ENCODE measurements at places on chromosomes 1 and 21.
A peak's percentile ranks its signal among the peaks of the same experiment; 100 is the strongest.

- no peak for DNase-seq
Measured at GRCh38 chr1:12473596-12474362, 144.2 kb downstream of the DHRS3 start.

GRCh38 chr1:89608319-89608983 is 24.5 kb upstream of the LRRC8C start:
- DNase-seq: no peak

DNA sequence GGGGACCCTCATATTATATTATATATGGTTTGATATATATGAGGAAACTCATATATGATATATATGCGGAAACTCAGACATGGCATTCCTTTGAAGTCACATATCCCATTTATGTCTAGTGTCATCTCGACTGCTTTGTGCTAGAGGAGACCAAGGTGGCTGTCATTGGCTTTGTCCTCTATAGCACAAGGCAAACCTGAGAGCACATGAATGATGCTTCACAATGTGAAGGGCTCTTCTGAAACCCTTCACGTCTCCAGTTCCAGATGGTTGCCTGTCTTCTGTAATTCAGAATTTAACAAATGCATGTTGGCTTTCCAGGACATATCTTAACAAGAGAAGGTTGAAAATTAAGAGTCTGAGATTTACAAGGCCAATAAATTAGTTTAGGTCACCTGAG is 303.6 kb downstream of the BARHL2 start:
- DNase-seq: no peak

GRCh38 chr1:10796029-10796944 is at the start of gene CASZ1:
CASZ1 (minus strand) TSS chr1:10796646; CDS start chr1:10693889, 102,757 bp downstream.
- peak; percentile 55 for DNase-seq

DNA sequence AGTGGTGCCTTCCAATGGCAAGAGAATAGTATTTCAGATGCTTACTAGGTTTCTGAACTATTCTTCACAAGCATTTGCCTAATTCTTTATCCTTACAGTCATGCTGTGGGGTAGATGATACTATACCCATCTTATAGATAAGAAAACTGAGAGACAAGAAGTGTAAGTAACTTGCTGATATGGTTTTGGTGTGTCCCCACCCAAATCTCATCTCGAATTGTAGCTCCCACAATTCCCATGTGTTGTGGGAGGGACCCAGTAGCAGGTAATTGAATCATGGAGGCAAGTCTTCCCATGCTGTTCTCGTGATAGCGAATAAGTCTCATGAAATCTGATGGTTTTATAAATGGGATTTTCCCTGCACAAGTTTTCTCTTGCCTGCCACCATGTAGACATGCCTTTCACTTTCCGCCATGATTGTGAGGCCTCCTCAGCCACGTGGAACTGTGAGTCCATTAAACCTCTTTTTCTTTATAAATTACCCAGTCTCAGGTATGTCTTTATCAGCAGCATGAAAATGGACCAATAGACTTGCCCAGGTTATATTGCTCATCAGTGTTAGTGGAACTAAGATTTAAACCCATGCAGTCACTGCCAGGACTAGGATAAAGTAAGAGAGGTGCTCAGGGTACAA is 298.7 kb downstream of the GRIK1 start:
- DNase-seq: no peak

DNA sequence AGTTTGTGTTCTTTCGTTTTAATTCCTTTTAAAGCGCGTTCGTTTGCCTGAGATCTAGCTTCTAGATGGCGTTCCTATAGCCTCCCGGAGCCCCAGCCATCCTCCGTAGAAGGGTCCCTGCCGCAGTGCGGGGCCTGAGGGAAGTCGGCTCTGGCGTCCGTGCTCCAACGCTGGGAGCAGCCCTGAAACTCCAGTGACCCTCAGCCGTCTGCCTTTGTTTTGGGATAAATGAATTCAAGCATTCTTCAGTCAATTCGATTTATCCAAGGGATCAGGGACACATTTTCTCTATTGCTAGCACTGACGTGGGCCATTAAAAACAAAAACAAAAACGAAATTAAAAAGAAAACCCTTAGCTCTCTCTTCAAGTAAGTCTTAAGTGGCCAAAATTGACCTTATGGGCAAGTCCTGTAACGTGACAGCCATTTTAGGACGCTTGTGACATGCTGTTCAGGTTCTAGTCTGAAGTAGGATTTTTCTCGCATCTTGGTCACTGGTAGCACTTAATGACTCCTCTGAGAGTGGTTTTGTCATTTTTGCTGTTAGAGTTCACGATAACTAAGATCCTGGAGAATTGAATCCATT is 742 bp upstream of the HSPA13 start:
- no peak for DNase-seq

GRCh38 chr1:160756849-160757201 is 17.8 kb downstream of the SLAMF7 start:
- DNase-seq: no peak

DNA sequence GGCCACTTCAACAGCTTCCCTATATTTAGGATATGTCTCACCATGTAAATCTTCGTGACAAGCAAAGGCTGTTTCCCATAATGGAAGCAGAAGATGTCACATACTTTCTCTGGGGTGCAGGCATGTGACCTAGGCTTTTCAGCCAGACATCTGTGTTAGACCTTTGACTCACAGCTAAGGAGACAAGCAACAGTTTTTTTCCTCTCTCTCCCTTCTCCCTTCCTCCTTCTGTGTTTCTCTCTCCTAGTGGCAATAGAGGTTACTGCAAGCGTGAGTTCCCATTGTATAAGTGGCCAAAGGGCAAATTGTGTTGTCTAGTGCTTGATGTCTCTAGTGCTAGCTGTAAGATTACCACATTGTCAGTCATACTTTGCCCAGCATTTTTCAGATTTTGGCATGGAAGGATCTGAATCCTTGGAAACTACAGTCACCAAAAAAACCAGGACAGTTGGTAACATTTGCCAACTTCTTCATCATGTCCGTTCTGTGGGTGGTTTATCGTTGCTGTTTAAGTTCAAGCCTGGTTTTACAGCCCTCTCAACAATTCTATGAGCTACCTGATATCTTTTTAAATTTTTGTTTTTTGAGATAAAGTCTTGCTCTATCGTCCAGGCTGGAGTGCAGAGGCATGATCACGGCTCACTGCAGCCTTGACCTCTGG is 44.4 kb upstream of the RABGAP1L start:
- peak; percentile 5 for DNase-seq

DNA sequence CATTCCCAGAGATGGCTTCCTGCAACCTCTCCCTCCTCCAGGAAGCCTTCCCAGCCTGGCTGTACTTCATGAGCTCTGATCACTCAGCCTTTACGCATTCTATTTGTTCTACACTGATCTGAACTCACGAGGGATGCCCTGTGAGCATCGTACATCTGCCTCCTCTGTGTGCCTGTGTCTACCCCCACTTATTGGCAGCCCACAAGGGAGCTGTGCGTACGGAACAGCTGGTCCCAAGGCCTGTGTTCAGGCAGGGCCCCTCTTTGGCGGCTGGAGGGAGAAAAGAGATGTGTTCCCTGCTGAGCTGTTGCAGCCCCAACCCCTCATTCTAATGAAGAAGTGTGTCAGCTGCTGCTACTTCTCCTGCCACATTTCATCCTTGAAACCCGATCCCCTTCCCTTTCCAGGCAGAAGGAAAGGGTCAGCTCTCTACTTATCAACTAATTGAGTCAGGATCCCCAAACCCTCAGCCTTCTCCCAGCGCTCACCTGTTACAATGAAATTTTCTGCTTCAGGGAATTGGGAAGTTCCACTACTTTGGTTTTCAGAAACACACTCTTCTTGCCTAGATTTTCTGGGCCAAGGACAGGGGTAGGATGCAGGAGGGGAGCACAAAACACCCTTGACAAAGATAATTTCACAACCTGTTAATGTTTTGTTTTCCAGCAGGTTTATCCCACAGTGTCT is 3.2 kb downstream of the INKA2 start:
- no peak for DNase-seq

DNA sequence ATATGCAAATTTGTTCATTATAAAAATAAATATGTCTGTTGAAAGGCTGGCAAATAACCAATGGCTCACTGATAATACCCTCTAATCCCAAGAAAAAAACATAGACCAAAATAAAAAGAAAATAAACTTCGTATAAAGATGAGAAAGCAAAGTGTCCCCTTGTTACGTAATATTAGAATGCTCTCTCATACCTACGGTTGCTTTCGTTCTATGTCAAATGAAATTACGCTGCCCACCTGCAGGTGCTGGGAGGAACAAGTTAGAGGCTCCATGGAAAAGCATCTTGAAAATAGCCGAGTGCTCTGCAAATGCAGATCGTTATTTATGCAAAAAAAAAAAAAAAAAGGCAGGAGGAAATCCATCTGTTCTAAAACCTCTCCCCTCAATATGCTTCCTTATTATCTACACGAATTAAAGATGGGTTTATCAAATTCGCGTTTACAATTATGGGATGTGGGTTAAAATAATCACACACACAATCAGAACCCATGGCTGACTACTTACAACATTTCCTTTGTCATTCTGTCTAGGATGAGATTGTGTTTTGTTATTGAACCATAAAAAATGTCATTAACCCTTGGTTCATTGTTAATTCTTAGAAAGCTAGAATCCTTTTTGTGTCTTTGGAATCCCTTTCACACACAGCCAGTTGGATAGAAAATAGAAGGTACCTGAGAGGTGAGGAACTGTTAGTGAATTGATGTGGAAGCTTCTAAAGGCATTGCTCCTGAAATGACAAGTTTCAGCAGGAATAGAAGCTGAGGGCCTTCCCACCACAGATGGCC is 268.6 kb downstream of the SETD4 start:
- DNase-seq: no peak

DNA sequence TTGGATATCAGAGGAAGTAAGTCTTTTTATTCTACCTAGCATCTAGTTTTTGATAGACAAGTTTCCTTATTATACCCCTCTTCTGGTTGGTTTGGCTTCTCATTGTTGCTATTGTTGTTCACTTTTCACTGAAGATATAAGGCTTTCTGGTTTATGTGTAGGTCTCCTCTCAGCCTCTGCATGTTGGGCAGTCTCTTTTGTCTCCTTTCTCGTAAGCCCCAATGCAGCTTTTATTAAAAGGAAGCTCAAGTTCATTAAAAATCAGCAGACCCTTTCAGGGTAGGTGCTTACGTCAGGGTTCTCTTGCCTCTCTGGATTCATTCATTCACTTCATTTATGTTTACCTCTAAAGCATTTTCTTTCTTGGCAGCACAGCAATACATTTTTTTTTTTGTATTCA is 4.8 kb upstream of the DHX9 start:
- DNase-seq: no peak

DNA sequence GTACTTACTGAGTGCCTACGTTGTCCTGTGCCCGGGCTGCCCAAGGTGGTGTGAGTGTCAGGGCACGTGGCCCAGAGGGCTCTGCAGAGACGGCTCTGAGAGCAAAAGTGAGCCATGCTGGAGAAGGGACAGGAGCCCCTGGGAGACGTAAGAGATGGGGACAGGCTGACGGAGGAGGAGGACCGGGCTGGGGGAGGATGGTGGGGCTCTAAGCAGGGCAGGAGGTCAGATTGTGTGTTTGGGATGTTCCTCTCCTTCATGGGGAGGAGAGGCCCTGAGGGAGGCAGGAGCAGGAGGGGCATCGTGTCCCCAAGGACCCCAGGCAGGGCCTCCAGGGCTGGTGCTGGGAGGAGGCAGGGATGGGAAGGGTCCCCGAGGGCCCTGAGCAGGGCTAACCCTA is 158.9 kb downstream of the PCBP3 start:
- DNase-seq: no peak

DNA sequence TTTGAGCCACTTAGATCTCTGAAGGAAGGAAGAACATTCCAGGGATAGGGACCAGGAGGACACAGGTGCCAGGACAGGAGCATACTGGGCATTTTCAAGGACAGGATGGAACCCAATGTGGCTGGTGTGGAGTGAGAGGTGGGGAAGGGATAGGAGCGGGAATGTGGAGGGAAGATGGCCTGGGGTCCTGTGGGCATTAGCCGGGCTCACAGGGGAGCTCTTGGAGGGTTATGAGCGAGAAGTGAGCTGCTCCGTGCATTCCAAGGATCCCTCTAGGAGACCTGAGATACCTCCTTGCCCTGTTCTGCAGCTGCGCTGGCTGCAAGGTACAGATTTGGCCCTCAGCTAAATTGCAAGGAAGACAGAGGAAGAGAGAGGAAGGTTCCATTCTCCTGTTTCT is 87.5 kb downstream of the IER5 start:
- no peak for DNase-seq

DNA sequence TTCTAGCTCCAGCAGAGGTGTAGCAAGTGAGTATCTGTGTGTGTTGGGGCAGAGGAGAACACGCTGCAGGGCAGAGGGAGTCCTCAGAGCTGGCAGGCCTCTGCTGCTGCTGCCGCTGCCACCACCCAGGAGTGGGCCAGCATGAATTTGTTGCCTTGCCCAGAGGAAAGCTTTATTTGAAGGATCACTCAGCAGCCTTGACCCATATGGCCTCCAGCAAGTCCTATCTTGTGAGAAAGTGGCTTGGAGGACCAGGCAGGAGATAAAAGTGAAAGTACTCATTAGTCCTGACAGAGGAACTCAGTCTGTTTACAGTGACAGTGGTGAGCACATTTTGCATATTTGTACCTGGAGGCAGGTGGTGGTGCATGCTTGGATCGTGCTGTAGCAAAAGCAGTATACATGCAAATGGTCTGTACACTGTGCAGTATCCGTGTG is 3.1 kb downstream of the TRAF5 start:
- DNase-seq: no peak

DNA sequence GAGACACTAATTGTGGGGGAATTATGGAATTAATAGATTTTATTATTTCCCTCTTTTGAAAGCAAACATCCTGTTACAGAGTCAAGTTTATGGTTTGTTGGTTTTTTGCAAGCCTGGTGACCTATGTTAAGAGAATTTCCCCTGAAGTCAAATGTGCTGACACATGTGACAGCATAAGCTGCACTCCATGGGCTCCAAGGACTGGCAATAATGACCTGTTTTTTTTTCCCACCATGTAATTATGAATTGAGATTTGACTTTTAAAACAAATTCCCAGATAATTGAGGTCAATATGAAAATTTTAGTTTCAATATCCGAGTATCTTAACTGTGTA is 242.5 kb upstream of the SGIP1 start:
- DNase-seq: no peak

DNA sequence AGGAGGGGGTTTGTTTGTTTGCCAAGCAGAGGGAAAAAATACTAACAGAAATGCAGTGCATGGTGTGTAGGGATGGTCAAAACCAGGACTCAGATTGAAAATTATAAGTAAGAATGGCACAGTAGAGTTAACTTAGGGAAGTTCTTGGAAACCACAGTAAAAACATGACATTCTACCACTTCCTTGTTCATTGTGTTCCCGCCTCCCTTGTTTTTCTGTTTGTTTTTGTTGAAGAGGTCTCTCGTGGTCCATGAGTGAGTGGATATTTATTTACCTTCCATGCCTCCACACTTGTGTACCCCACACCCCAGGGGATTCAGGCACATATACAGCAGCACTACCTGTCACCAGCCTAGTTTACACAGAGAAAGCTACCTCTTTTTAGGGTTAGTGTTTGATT is 69.6 kb downstream of the OLFML2B start:
- DNase-seq: no peak

- no peak for DNase-seq
Measured at GRCh38 chr1:145892486-145893087, 6.9 kb upstream of the ANKRD35 start.

GRCh38 chr1:57464756-57465155 is 40.9 kb upstream of the DAB1 start:
- no peak for DNase-seq

GRCh38 chr1:86912281-86912900 is 1.5 kb downstream of the SELENOF start:
- no peak for DNase-seq

GRCh38 chr1:164712131-164713036 is 153.4 kb downstream of the PBX1 start:
- DNase-seq: no peak

Measured in keratinocyte (primary cell).